Hypothalamus (tissue), 51 donors: ENCODE measurements at places on chromosomes 7 and 10.

- DNase-seq: no peak
Measured at GRCh38 chr10:97838091-97838490, 11.6 kb upstream of the GOLGA7B start.

- DNase-seq: no peak
Measured at GRCh38 chr7:100632951-100633717, 8.2 kb downstream of the TFR2 start.

DNA sequence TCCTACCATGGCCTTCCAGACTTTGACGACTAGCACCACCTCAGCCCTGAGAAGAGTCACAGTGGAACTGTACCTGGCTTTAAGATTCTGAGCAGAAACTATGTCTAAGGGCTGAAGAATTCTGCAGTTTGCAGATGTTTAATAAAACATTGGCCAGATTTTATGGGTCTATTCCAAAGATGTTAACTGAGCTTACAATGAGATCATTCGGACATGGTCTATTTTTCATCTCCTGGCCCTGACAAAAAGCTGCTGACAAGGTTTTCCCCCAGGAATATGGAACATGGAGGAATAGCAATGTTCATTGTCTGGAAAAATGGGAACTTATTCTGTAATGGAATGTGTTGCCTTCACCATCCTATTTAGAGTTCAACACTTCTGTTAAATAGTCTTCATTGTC is 66.4 kb downstream of the PTF1A start:
- DNase-seq: no peak

DNA sequence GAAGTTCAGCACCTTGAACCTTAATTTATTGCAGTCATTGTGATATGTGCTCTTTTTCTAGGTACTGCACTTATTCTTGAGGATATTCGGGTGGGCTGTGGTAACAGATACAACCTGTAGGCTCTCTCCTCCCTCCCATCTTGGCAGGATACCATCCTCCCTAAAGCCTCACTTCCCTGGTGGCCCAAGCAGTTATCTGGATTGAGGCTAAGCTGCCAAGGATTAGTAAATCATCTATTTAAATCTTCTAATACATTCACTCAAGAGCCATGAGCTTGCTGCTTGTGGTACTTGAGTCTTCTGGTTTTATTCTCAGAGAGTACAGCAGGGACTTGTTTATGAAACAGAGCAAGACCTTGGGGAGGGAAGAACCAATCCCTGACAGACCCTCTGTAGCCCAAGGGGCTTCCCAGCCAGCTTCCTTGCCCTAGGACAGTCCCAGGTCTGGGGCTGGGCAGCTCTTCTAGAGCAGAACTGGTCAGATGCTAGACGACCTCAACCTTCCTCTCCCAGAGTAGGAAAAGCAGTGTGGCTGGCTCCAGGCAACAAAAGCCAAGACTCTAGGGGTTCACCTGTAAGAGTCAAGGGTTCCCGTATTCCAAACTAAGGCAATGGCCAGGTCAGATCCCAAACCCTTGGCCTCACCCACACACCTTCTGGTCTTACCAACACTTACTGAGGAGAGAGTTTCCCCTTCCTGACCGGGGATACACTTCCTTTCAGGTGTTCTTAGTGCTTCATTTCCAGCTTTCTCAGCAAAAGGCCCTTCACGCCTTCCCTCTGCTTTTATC is 21.3 kb downstream of the WNT8B start:
- no peak for DNase-seq

GRCh38 chr10:31816318-31816717 is 112.3 kb downstream of the ARHGAP12 start:
- DNase-seq: no peak

- DNase-seq: no peak
Measured at GRCh38 chr10:66591865-66592264, 334.0 kb upstream of the LRRTM3 start.

DNA sequence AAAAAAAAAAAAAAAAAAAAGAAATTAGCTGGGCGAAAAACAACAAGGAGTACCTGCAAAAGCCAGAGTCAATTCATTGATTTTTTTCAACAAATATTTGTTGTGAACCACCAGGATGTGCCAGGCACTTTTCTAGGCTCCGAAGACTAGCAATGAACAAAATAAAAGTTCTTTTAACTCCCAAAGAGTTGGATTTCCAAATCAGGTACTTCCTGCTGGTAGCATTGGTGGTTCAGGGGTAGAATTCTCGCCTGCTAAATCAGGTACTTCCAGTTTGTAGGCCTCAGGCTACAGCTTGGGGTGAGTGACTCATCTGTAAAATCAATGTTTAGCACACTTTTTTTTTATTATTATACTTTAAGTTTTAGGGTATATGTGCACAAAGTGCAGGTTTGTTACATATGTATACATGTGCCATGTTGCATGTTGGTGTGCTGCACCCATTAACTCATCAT is 10.9 kb downstream of the PPA1 start:
- DNase-seq: no peak

DNA sequence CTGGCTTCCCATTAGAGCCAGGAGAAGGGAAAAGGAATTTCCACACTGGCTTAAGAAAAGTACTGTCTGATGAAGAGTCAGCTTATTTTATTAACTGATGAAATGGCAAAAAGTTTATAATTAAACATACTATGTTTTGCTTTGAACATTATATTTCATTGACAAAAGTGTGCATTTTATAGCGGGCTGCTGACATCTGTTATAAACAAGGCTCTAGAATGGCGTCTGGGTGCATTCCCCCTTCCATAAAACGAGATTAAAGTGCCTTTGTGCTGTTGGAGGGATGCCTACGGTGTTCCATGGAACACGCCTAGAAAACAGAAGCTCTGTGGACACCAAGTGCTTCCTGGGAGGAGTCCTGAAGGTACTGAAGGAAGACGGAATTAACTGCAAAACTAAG is 220.2 kb downstream of the SNX10 start:
- DNase-seq: no peak

DNA sequence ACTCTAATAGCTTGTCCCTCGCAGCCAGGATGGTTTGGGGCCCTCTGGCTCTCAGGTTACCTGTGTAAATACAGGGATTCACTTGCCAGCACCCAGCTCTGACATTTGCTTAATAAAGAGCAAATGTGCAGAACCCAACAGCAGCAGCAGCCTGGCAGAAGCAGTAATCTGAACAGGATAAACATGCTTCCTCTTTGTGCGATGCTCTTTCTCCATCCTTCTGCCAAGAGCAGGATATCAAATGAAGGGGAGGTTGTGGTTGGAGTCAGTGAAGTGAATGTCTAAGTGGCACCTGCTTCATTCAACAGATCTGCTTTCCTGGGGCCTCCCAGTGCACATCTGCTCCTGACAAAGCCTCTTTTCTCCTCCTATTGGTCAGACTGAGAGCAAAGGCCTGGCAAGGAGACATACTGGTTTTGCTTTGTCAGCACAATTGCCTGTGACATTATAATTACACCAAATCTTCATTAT is 130.3 kb downstream of the NRF1 start:
- DNase-seq: no peak

- DNase-seq: no peak
Measured at GRCh38 chr7:98312201-98312600, 30.7 kb downstream of the BRI3 start.

GRCh38 chr10:80477813-80478212 is 23.7 kb downstream of the TSPAN14 start:
- DNase-seq: no peak
